AG04449 (cell line): ENCODE measurements at places on chromosomes 3 and 15.

DNA sequence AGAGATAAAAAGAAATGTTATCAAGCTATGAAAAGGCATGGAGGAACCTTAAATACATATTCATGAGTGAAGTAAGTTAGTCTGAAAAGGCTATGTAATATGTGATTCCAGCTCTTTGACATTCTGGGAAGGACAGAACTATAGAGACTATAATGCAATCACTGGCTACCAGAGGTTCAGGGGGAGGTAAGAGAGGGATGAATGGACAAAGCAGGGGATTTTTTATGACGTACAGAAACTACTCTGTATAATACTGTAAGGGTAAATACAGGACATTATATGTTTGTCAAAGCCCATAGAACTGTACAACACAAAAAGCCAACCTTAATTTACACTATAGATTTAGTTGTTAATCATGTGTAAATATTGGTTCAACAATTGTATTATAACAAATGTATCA is 46.1 kb downstream of the MCTP2 start:
- no peak for DNase-seq

GRCh38 chr15:62497356-62497755 is 332.3 kb upstream of the C2CD4B start:
- DNase-seq, result no peak

GRCh38 chr3:65992106-65992505 is 46.6 kb downstream of the MAGI1 start:
- no peak for DNase-seq

DNA sequence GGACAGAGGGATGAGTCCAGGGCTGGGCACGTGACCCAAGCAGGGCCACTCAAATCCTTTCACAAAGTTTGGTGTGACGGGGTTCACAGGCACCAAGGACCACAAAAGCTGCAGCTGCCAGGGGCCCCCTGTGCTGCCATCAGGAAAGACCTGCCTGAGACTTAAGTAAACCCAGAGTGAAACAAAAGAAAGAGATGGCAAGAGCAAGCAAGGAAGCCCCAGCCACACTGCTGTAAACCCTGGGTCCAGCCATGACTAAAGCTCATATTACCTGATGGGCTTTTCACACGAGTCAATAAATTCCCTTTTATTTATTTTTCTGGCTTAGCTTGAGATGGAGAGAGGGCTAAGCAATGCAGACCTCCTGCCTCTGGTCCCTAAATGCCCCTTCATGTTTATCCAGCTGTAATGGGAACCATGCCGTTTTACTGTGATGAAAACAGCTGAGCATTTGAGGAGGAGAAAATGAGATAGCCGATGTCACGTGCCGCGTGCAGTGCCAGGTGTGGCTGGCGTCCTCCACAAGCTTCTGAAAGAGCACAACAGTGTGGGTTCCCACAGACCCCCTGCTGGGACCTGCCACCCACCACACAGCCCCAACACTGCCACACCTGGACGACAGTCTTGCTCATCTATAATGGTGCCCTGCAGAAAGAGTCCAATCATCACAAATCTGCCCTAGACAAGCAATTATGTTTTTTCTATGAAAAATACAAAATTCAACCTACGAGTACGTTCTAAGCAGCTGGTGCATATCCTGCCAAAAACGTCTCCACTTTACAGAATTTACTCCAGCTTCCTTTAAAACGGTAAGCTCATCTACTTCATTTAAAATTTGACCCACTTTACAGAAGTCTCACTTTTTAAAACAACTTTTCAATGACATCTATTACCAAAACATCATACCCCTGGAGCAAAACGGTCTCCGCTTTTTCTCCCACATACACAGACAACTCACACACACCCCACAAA is 34.2 kb downstream of the ADAMTS17 start:
- no peak for DNase-seq

GRCh38 chr3:81003817-81004216 is 757.6 kb downstream of the GBE1 start:
- no peak for DNase-seq

DNA sequence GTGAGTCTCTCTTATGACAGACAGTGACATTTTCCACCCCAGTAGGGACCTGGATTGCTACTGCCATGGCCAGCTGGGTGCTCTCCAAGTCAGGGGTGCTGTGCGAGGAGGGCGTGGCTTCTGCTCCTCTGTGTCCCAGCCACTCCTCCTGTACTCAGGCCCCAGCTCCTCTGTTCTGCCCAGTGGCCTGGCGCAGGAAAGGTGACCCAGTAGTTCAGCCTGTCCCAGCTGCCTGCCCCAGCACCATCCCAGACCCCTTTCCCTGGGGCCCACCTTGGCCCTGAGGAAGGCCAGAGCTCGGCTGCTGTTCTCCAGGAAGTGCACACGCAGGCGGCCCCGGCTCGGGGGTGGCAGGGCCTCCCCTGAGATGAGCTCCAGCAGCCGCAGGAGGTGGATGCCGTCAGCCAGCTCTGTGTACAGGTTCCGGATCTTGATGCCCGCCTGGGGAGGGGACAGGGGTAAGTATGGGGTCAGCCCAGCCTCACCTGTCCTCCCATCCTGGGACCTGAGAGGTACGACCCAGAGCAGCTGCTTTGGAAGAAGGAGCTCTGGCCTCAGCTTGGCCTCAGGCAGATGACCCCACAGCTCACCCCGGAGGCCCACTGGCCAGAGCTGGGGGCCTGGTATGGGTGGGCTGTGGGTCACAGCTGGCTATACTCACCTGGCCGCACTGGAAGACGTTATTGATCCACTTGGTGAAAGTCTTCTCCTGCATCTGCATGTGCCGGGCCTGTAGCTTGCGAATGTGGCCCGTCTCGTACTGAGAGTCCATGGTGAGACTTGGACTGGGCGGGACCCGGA is 1.0 kb downstream of the SPTBN5 start:
- no peak for DNase-seq

DNA sequence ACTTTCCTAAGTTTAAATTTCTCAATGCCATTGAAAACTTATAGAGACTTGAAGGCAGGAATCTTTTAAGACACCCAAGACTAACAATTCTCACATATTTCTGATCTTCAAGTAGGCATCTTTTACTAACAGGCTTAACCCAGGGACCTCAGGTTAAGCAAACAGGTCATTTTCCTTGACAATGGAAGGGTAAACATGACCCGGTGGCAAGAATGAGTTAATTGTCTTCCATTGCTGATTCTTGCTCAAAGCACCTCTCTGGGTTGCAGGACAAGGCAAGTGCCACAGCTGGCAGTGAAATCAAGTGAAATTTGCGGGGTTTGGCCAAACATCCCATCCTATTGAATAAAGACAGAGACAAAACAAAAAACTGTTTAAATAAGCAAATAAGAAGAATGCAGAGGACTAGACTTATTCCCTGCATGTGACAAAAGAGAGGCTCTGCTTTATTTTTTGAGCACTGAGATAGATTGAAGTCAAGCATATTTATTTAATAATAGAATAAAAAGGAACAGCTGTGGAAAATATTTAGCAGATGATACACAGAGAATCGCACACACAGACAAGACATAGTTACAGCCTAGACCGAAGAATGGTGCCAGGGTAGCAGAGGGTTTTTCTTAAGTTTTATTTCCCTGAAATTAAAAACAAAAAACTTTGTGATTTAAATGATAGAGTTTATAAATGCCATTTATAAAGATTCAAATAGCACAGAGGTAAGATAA is 56.0 kb upstream of the MITF start:
- DNase-seq, result no peak

- DNase-seq, result no peak
These were observed 24.5 kb upstream of the GOLGA6C start for GRCh38 chr15:75233504-75234190.

- no peak for DNase-seq
These were observed 5.3 kb downstream of the RFTN1 start for GRCh38 chr3:16508243-16508578.

DNA sequence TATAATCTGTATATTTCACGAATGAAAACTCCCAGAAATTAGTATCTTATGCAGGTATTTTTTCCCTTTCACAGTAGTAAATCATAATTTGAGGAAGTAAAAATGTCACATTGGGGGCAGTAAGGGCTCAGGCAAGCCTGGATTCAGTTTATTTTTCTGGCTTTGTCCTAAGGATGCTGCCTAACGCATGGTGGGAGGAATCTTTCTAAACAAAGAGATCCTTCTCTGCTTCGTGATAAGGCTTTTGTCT is 35.7 kb downstream of the DNASE1L3 start:
- DNase-seq, result no peak

- no peak for DNase-seq
These were observed 3.9 kb upstream of the NFKBIZ start for GRCh38 chr3:101845425-101845824.

DNA sequence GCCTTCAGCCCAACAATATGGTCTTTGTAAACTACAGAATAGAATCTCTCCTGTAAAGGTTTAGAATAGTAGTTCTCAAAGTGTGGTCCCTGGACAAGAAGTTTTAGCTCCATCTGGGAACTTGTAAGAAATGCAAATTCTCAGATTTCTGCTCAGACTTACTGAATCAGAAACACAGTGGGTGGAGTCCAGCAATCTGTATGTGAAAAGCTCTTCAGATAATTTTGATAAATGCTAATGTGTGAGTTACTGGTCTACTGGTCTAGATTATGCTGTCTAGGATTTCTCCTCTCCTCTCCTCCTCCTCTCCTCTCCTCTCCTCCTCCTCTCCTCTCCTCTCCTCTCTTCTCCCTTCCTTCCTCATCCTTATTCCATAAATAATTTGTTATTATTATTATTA is 57.5 kb downstream of the RBMS3 start:
- no peak for DNase-seq

- no peak for DNase-seq
These were observed 60.3 kb upstream of the HERC1 start for GRCh38 chr15:63893866-63894661.

GRCh38 chr3:188343894-188344293 is 189.9 kb downstream of the LPP start:
- no peak for DNase-seq

- no peak for DNase-seq
These were observed 713.3 kb downstream of the GBE1 start for GRCh38 chr3:81048058-81048665.

DNA sequence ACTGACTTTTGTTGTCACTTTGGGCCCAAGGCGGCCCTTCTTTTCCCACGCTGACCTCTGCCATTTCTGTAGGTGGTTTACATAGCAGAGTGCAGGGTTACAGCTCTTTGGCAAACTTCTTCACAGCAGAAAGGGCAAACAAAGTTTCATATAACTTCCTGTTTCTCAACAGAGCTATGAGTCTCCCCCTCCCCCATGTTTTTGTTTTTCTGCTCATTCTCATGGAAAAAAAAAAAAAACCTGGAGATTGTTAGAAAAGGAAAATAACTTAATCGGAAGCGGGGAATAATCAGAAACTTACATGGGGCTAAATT is 342.0 kb upstream of the NR2F2 start:
- DNase-seq, result no peak

- DNase-seq, result no peak
These were observed 47.3 kb upstream of the CCDC80 start for GRCh38 chr3:112688085-112688769.

DNA sequence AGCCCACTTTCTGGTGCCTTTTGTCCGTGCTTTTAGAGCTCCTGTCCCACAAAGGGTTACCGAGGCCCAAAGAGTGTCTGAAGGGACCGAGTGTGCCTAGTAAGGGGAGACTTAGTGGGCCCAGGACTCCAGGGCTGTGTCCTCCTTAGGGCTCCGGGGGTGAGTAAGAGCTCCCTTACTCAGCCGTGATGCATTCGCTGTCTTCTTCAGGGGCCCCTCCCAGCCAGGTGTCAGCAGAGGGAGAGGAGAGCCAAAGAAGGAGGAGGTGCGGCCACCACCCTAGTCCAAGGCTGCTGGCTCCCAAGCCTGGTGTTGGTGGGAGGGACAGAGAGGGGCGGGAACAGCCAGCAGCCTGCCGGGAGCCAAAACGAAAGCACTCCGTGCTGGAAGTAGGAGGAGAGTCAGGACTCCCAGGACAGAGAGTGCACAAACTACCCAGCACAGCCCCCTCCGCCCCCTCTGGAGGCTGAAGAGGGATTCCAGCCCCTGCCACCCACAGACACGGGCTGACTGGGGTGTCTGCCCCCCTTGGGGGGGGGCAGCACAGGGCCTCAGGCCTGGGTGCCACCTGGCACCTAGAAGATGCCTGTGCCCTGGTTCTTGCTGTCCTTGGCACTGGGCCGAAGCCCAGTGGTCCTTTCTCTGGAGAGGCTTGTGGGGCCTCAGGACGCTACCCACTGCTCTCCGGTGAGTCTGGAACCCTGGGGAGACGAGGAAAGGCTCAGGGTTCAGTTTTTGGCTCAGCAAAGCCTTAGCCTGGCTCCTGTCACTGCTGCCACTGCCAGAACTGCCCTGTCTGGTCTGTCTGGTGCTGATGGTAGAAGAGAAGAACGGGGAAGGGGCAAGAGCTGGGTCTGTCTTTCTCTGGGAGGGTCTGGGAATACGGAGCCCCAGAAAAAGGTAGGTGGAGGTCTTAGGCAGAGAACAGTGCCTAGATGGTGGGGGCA is at the start of gene IL17RC:
Gene IL17RC (plus strand): TSS at position 365 of the 947 bp plus-strand sequence. CDS start 218 bp downstream, at position 583.
- DNase-seq, result no peak

DNA sequence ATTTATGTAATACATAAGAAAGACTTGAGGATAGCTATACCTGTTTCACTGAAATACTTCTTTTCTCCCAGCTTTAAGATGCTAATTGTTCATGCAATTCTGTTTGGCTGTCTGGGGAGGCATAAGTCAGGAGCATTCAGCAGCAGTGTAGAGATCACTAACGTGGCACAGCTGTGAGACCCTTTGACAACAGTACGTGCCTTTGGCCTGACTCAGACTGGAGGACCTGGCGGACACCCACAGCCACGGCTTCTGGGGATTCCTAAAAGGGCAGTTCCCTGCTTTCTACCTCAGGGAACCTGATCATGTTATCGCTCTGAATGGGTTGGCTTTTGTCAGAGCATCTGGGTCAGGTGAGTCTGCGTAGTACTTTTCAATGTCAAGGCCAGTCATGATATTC is 295.0 kb upstream of the ICE2 start:
- no peak for DNase-seq

GRCh38 chr3:130850044-130850797 is 43.7 kb upstream of the ATP2C1 start:
- no peak for DNase-seq

DNA sequence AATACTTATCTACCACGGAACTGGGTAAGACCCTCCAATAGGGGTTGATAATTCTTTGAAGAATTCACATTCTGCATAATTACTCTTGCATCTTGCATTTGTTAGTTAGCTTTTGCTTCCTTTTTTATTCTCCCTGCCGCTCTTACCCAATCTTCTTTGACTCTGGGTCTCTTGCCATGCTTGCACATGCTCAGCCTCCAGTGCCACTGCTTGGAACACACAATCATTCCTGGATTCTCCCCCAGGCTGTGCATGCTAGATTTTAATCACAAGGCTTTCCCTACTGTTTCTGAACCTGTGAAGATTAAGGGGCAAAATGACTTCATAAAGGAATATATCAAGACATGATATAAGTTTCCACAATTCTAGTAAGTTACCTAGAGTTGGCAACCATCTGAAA is 133.1 kb downstream of the IL1RAP start:
- no peak for DNase-seq

DNA sequence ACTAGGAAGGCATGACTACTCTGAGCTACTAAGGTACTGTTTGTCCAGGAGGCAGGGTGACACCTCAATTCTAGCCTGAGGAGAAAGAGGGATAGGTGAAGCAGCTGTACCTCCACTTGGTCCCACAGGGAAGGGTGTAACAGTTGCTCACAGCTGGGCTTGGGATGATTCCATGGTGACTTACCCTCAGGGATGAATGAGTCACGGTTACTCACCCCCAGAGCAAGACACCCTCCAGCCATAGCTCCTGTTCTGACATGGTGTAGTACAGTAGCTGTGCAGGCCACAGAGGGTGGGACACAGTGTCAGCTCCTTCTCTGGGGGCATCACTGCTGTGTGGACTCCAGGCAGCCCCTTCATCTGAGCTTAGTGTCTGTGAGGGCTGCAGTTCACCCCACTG is 868.6 kb upstream of the SEMA6D start:
- peak; percentile 17 for DNase-seq
